ENCODE measurements at places on chromosomes 1 and 21.

GRCh38 chr1:243723050-243723449, 127.0 kb downstream of the AKT3 start:
- DNase-seq = no peak

DNA sequence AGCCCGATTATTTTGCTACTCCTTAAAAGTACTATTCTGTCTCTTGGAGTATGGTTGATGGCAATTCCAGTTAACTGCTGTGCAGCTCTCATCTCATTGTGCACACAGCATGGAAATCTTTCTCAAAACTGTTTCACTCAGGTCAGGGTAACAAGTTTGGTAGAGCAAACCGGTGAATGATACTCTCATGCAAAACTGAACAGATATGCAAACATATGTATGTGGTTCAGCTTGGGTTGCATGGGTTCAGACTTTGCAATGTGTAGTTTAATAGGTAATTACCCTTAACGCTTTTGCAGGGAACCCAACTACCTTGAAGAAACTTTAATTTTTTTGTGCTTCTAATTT, 2.2 kb downstream of the GADD45A start:
- no peak for DNase-seq

GRCh38 chr1:117479086-117479485, 111.8 kb downstream of the MAN1A2 start:
- no peak for DNase-seq

- no peak for DNase-seq
Observed at GRCh38 chr1:165635823-165636222, 4.8 kb downstream of the MGST3 start.

DNA sequence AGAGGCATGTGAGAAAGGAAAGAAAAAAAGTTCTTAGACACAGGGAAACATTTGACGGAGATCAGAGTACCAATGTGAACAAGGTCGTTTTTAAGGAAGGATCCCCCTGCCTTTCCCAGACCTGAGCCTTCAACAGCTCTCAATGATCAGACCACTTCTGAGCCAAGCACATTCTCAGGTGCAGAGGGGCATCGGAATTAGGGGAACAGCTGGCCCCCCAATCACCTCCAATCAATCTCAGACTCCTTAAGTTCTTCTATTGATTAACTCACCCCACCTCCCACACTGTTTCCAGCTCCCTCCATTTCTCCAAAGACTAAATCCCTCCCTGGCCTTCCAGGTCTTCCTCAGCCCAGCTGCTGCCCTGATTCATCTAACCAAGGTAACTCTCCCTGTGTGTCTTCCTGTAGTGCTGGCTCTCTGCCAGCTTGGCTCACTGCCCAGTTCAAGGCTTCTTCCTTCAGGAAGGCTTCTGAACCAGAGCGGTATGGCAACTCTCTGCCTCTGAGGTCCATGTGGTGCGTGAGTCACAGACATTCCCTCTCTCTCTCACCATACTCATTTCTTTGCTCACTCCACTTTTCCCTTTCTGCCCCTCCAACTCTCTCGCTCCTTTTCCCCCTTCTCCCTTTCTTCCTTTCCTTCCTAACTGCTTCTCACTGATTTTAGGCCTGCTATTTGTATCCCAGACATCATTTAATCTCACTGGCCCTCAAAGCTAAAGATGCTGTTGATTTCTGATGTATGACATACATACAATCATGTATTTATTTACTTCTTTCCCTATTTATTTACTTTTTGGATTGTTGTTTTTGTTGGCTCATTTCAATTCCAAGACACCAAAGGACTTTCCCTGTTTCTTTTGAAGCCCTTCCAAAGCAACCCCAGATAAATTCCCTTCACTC, 18.1 kb downstream of the CFAP45 start:
- peak; percentile 8 for DNase-seq

Data from stimulated activated CD4-positive, alpha-beta T cell treated with anti-CD3 and anti-CD28 coated beads, Interleukin-1b, Interleukin-23, amount 100 ng/mL, for 48 hours (primary cell).